ENCODE measurements at places on chromosomes 12 and 14.
A peak's percentile ranks its signal among the peaks of the same experiment; 100 is the strongest.

DNA sequence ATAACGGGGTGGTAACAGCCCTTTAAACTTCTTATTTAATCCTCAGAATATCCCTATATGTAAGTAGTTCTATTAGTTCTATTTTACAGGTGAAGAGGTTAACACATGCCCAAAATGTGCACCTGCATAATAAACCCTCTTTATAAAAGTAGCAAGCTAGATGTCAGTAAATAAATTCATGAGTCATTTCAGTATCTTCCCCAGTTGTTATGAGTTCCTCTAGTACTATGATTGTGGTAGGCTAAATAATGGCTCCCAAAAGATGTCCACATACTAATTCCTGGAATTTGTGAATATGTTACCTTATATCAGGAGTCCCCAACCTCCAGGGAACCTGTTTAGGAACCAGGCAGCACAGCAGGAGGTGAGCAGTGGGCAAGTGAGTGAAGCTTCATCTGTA, 106.5 kb downstream of the TMTC3 start:
- DNase-seq, result no peak

- no peak for DNase-seq
Measured at GRCh38 chr14:101022121-101022520, 118.6 kb upstream of the RTL1 start.

- no peak for DNase-seq
Measured at GRCh38 chr14:101808894-101809670, 47.6 kb downstream of the PPP2R5C start.

DNA sequence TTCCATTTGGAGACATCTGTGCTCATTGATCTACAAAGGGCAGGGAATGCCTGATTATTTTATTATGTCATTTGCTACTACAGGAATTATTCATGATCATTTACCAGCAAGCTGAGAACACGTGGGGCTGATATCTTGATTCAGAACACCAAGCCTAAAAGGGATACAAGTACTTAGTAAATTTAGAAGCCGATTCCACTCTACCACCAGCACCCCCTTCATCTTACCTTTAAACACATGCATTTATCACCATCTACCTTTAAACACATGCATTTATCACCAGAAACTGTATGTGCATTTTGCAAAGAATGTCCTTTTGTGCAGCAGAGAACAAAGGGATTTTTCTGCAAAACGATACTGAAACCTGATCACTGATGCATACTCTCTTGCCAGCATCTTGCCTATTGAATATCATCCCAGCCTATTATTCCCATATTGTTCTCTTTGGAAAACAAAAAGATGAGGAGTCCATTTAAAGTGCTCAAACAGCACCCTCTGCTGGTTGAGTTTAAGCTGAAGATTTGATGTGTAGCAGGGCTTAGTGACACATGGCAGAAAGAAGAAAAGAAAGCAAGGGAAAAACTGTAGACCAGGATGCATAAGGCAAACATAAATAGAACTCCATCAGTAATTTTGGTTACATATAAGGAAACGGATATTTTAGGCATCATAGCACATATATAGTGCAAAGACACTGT, 132.6 kb upstream of the PLEKHG7 start:
- peak; percentile 26 for DNase-seq

- DNase-seq, result no peak
Measured at GRCh38 chr12:29146196-29146595, 2.9 kb upstream of the FAR2 start.

- DNase-seq, result no peak
Measured at GRCh38 chr12:77218278-77218677, 152.9 kb upstream of the E2F7 start.

DNA sequence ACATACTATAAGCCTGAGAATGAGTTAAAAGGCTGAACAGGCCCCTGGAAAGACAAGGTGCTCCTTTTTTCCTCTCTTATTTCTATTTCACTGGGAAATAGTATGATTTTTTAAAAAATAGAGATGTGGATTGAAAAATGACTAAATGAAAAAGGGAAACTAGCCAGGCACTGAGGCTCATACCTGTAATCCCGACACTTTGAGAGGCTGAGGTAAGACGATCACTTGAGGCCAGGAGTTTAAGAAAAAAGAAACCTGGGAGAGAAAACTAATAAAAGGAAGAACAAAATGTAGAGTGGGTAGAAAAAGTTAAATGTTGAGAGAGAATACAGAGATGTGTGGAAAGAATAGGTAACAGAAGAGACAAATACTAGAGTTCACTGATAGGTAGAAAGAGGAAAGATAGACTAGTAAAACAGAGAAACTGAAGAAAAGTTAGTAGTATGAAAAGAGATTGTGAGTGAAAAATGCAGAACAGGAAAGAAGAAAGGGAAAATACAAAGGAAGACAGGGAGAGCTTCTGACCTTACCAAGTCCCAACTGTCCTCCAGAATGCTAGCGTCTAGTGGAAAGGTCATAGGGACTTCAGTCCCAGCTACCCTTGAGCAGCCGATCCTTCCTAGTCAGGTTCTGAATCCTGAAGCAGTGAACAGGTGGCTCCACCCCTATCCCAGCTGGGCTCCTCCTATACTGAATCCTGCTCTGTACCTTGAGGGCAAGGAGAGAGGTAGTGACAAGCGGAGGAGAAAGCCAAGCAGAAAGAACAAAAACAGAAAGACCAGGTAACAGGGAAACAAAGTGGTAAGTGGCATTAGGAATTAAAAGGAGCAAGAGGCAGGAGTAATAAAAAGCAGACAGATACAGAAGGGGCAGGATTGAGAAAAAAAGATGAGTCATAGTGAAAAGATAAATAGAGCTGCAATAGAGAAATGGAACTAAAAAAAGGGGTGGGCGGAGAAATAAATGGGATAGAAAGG, 7.3 kb downstream of the TMEM116 start:
- DNase-seq, result no peak

All from activated naive CD8-positive, alpha-beta T cell treated with anti-CD3 and anti-CD28 coated beads, Interleukin-2, amount 50 U/mL, for 16 hours (primary cell).